Astrocyte (in vitro differentiated cells and primary cell): ENCODE measurements at places on chromosomes 3 and 15. TPM values are rescaled to one million over a fixed set of nuclear protein-coding genes. Genes with fewer than 3 reads are reported as not detected.

DNA sequence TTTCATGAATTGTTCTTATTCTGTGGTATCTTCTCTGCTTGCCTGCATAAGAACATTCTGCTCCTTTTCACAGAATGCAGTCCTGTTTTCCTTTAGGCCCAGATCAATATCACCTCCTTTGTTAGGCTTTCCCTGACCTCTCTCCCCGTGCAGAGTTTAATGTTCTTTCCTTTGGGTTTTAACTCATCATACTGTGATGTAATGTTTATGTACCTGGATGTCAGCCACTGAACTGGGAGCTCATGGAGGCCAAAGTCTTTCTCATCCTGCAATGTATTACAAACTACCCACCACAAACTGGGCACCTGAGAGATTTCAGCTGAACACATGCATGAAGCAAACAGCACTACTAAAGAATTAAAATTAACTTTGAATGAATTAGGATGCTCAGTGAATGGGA, 192.8 kb upstream of the RORA start:
- H3K27me3 ChIP-seq: peaks cover 3% of the 10 kb centered on the region
- no peaks in the 10 kb centered on the region for H3K4me1 ChIP-seq
- H3K36me3 ChIP-seq: no peaks in the 10 kb centered on the region
- no peak for DNase-seq
- no peak overlapping the region for H3K4me3 ChIP-seq

DNA sequence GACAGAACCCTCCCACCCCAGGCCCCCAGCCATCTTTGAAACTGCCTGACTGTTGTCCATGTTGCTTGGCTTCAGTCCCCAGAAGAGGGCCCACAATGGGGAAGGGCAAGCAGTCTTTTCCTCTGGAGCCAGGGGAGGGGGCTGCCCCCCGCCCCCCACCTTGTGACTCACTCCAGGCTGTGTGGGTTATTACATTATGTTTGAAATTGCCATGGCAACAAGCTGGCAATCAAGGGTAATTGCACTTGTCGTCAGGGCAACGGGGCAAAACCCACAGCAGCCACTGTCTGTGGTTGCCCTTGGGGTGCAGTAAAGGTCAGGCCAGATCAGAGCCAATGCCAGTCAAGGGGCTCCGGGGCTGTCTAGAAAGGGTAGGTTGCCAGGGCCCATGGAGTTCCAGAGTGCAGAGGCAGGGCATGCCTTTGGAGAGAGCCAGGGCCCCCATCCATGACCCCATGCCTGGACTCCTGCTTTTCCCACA, 3.1 kb upstream of the CAMKV start:
- H3K36me3 ChIP-seq: no peaks in the 10 kb centered on the region
- no peak for DNase-seq
- H3K4me1 ChIP-seq: no peaks in the 10 kb centered on the region
- H3K27ac ChIP-seq: no peak overlapping the region

DNA sequence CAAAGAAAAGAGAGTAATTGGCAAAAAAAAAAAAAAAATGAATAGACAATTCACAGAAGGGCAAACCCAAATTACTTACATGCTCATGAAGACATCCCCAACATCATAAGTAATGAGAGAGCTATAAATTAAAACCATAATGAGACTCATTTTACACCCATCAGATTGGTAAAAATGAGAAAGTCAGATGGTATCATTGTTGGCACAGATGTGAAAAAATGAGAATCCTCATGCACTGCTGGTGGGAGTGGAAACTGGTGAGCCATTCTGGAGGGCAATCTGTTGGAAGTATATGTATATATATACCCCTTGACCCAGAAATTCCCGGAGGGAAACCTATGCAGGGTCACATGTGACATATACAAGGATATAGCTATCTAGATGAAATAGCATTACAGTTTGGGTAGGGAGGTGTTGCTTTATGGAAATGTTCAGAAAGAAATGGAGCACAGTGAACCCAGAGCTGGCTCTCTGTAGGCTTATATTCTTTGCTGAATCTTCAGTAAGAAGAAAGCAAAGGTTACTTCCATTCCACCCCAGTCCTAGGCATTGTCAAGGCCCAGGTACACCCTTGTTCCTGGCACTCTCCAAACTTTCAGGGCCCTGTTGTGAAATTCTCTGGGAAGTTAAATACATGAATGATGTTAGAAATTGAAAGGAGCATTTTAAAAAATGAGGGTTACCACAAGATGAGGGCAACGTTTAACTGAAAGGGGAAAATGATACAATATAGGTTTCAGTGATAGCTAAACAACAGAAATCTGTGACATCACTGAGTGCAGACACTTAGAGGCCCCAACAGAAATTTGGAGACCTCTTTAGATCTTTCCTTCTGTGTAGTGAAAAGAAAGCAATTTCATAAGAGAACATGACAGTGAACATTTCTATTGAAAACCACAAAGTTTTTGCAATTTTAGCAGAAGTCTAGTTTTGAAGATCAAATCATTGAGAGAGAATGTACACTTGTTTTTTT, 132.7 kb upstream of the TPRG1 start:
- no peaks in the 10 kb centered on the region for H3K36me3 ChIP-seq
- DNase-seq: no peak
- H3K27me3 ChIP-seq: no peaks in the 10 kb centered on the region
- H3K4me1 ChIP-seq: no peaks in the 10 kb centered on the region

DNA sequence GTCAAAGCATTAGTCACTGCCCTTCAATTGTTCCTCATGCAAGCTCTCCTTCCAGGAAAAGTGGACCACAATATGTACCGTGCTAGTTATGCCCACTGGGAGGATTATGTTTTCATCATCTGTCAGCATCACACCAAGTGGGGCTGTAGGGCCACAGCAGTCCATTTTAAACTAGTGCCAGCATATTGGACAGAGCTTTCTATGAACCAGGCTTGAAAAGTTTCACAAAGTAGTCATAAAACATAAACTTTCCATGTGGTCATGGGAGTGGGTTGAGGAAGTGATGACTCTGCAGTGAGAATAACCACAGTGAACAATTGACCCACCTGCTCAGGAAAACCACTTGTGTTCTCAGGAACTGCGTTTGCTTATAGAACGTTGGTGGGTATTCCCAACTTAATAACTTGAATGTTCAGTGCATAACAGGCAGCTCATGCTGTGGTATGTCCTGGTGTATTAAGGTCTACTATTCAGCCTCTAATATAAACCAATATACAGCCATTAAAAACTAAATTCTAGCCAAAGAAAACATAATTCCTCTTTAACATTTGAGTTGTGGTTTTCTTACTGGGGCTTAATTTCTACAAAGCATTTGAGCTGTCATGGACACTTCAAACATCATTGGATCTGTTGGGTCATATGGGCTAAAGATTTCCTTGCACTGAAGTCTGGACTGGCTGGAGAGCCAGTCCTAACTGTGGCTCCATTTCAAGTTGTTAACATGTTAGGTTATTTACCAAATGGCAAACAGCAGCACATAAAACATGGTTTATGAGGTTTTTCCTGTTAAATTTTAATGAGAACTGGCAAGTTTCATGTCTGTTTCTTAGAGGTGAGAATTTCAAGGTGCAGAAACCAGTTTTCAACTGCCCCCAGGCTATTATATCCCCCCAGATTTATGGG, 274.1 kb downstream of the OTOL1 start:
- H3K4me1 ChIP-seq: peaks cover 3% of the 10 kb centered on the region
- peak overlapping the region; percentile 49 for H3K27ac ChIP-seq
- no peaks in the 10 kb centered on the region for H3K27me3 ChIP-seq
- peak; percentile 87 for DNase-seq
- H3K36me3 ChIP-seq: no peaks in the 10 kb centered on the region

The TRAK1 gene
- total RNA-seq: 52.3 and 56.2 TPM in 2 replicates
